ENCODE measurements at places on chromosomes 2 and 18.

- no peak for DNase-seq
Measured at GRCh38 chr18:59033359-59033758, 106.3 kb upstream of the SEC11C start.

DNA sequence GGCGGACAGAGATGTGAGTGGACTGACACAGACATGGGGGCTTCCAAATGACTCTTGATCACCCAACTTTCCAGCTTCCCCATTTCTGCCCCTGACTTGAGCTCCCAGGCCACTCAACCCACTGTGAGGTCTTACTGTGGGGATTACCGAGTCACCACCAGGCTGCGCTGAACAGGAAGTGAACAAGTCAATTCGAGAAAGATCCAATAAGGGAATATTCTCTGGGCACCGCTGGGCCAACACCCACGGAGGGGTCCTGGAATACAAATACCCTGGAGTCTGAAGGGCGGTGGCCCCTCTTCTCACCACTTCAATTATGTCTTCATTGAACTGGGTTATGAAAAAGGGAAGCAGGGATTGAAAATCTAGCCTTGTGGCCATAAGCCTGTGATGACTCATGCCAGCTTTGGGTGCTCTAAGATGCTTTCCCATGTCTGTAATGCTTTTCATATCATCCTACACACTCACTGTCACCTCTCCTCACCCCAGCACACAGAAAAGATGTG lies 37.7 kb downstream of the BCL11A start:
- peak; percentile 94 for DNase-seq

- no peak for DNase-seq
Measured at GRCh38 chr2:11031876-11032275, 120.1 kb downstream of the KCNF1 start.

DNA sequence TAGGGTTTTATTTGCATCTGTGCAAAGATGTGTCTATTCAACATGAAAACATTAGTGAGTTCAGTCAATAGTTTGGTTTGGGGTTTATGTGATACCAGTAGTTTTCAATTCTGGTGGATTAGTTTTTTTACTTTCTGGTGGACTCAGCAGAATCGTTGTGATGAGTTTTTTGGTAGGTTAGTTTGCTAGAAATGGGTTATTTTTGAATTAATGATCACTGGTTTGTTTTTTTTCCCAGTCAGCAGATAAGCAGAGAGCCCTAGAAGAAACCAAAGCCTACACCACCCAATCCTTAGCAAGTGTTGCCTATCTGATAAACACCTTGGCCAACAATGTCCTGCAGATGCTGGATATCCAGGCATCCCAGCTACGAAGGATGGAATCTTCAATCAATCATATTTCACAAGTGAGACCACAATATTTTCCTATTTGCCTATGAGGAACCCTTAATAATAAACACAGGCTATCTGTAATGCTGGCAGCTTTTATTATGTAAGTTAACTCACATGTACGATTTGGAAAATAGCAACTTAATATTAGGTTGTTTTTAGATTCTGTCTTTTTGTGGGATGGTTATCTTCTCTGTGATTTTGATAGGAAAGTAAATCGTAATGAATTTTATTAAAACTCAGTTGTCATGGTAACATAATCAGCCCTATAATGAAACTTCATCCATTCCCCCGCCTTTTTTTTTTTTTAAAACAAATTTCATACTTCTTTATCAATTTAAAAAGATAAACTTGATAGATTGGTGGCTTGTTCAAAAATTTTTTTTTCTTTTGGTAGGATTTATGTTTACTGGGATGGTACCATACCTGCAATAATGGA lies 38.7 kb downstream of the ABI2 start:
- DNase-seq, result no peak

GRCh38 chr2:106316915-106317314 lies 122.8 kb upstream of the UXS1 start:
- no peak for DNase-seq

DNA sequence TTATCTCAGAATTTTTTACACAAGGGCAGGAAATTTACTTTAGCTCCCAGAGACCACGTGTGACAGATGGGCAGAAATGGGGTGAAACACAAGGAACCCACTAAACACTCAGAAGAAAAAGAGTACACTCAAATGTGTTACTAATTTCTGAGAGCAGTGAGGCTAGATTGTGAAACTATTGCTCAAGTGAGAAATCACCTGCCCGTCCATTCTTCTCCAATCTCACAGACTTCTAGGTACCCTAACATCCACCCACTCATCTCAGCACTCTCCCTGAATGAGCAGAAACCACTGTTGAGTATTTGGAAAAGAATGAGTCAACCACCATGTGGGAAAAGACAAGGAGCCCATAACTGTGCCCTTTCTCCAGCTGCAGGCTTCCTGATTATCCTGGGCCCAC lies 293.0 kb upstream of the CDH2 start:
- DNase-seq, result no peak

GRCh38 chr18:57523171-57523956 lies 63.1 kb downstream of the FECH start:
- no peak for DNase-seq

DNA sequence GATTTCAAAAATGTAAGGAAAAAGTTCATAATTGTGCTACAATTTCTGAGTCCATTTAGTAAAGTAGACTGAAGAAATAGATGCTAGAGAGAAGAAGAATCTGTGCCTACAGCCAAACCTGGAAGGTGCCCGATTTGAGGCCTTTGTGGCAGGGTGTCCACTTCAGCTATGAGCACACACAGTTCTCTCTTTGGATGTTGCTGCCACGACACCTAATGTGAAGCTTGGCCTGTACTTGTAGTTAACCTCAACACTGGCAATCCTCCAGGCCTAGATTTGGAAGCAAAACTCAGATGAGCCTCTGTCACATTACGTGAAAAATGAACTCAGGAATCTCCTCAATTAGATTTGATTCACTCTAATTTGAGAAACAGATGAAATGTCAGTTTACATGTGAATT lies 90.1 kb upstream of the LRP1B start:
- peak; percentile 18 for DNase-seq

- peak; percentile 99 for DNase-seq
Measured at GRCh38 chr18:58567453-58568196, 61.3 kb downstream of the ALPK2 start.

DNA sequence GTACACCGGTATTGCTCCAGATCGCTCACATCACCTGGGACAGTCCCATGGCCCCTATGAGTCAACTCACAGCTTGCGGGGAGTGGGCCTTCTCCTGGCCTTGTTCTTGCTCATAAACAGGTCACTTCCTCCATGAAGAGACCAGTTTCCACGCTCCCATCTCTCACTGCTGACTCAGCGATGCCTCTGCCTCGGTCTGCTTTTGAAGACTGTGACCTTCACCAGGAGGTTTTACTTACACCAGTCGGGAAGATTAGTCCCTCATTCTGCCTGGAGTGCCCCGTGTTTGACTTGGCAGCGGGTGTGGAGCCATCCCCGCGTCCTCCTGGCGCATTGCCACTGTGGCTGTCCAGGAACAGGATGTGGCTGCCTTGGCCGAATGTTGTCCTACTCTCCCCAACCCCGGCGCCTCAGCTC lies 159.8 kb downstream of the RHBDD1 start:
- peak; percentile 77 for DNase-seq

GRCh38 chr2:126761981-126762878 lies 106.3 kb downstream of the GYPC start:
- DNase-seq, result no peak

GRCh38 chr2:143229952-143230351 lies 100.7 kb downstream of the ARHGAP15 start:
- no peak for DNase-seq

DNA sequence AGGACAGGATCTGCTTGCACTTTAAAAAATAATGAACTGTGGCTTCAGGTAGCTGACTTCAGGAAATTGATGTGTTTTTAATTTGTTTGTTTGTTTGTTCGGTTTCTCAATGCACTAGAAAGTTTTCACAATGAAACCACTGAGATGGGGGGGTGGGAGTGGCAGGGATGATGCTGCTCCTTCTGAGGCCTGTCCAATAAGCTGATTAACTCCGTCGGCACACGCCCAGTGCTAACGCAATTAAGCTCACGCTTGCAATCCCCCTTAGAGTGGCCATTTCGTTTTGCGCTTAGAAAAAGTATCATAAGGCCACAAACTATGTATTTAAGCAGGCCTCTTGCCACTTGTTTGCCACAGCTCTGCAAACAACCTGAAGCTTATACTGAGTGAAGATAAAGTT lies 12.5 kb upstream of the GPR39 start:
- no peak for DNase-seq

- no peak for DNase-seq
Measured at GRCh38 chr2:206158563-206159345, 490 bp downstream of the NDUFS1 start.

GRCh38 chr2:161124201-161124600 lies 36.0 kb upstream of the TANK start:
- no peak for DNase-seq

GRCh38 chr2:65228263-65228750 lies 676 bp downstream of the ACTR2 start:
- DNase-seq, result peak; percentile 39

GRCh38 chr2:137535897-137536296 lies 428.4 kb upstream of the HNMT start:
- DNase-seq, result no peak

DNA sequence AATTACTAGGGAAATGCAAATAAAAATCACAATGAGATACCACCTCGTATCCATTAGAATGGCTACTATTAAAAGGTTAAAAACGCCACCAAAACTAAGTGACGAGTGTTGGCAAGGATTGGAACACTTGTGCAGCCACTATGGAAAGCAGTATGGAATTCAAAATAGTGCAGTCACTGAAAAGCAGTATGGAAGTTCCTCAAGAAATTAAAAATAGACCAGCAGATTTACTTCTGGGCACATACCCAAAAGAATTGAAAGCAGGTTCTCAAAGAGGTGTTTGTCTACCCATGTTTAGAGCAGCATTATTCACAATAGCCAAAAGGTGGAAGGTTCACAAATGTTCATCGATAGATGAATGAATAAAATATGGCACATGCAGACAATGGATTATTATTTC lies 149.7 kb upstream of the STON1 start:
- no peak for DNase-seq

DNA sequence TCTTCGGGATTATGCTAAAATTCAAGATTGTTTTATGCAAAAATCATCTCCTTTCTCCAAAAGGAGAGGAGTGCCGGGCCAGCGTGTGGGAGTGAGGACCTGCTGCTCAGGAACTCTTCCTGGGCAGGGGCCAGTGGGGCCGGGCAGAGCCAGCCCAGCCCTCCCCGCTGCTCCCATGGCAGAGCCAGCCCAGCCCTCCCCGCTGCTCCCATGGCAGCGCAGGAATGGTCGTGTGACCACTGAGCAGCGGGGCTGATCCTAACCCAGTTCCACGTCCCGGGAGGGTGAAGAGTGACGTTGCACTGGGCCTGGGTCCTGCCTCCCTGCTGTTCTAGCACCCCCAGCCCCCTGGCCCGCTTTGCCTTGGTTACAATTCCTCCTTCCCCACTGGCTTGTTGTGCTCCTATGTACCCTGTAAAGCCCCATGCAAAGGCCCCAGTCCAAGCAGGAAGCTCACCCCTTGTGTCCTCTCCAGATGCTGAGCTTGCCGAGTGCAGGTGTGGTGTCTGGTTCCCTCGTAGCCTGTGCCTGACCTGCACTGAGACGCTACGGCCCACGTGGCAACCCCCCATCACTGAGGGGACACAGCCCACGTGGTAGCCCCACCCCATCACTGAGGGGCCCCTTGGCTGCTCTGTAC lies 11.4 kb upstream of the NEU4 start:
- no peak for DNase-seq

GRCh38 chr2:21306235-21306634 lies 182.5 kb downstream of the TDRD15 start:
- no peak for DNase-seq

GRCh38 chr2:141029428-141030078 lies 1101.3 kb downstream of the LRP1B start:
- no peak for DNase-seq

- peak; percentile 90 for DNase-seq
Measured at GRCh38 chr2:69789175-69789721, 40.2 kb upstream of the GMCL1 start.

DNA sequence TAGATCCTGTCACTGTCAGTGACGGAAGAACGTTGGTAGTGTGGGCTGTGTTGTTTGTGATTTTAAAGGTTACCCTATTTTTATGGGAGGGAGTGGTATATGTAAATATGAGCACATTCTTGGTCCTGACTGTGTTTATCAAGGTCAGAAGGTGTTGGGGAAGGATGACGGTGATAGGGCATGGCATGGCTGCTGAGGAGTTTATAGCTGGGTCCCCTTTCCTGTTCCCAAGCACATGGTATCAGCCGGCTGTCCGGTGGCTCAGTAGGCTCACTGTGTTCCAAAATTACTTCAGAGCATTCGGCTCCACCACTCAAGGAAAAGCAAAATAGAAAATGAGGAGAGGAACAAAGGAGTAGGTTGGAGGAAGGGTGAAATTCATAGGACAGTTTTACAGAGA lies 28.6 kb downstream of the IRS1 start:
- DNase-seq, result no peak

Data from fibroblast of upper back skin (primary cell).